Mesenteric fat pad (tissue), 1 donor: ENCODE measurements at places on chromosomes 11 and 22. TPM values are rescaled to one million over a fixed set of nuclear protein-coding genes. Genes with fewer than 3 reads are reported as not detected.

Gene OR8B3
- not detected for total RNA-seq

Gene FAM180B
- total RNA-seq: 0.55 TPM

Gene MMP8
- total RNA-seq: 2.6 TPM

Gene PRR33
- not detected for total RNA-seq

Gene PLAAT4
- total RNA-seq: 13.0 TPM
